Activated CD4-positive, alpha-beta T cell treated with anti-CD3 and anti-CD28 coated beads, Interleukin-2, amount 50 U/mL, for 48 hours (primary cell): ENCODE measurements at places on chromosomes 11 and 22.

GRCh38 chr11:18145025-18145424, 12.7 kb downstream of the MRGPRX3 start:
- DNase-seq: no peak

DNA sequence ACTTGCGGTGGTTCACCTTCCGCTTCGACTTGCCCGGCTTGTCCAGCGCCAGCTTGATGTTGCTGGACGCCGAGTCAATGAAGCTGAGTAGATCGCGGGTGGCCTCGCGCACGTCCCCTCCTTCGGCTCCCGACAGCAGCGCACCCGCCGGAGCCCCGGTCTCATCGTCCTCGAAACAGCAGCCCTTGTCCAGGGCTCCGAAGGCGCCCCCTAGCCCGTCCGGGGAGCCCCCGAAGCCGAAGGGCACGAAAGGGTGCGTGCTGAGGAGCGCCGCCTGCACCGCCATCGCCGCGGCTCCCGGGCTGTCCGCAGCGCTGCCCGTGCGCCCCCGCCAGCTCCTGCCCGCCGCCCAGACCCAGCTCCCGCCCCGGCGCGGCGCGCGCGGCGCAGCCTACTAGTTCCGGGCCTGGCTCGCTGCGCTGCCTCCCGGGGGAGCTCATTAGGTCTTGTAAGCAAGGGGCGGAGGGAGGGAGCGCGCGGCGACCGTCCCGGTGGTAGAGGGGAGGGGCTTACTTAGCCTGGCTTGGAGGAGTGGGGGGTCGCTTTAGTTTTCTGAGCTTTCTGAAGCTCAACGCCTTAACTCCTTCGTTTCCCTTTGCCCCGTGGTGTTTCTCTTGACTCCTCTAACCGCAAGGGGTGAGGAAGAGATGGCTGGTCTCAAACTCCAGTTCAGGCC, at the start of gene FAM181B:
TSS of gene FAM181B (minus strand) at position 421 of the 676 bp plus-strand sequence. CDS start at position 286, 135 bp downstream.
- peak; percentile 33 for DNase-seq

DNA sequence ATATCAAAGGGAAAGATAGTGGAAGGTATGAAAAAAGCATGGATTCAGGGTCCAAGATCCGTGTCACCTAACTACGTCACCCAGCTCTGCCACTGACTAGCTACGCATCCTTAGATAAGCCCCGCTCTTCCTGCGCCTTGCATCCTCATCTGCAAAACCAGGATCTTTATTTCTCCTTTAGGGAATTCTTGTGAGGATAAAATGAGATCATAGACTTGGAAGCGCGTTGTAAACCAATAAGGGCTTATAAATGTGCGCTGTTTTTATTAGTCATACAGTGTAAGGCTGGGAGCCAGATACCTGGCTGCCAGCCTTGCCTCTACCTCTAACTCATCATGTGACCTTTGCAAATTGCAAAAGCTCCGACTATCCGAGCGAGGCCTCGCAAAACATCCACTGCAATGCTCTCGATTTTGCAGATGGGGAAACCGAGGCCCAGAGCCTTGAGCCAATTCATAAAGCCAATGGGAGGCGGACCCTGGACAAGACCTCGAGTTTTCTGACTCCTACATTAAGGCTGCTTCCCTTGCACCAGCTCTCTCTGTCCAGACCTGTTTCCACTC, 753 bp downstream of the PRPF19 start:
- peak; percentile 17 for DNase-seq

GRCh38 chr11:92308366-92308765, 83.7 kb downstream of the FAT3 start:
- DNase-seq: no peak

GRCh38 chr11:71268706-71269321, 16.4 kb upstream of the SHANK2 start:
- DNase-seq: no peak

GRCh38 chr11:108851781-108852180, 186.9 kb downstream of the DDX10 start:
- no peak for DNase-seq

- no peak for DNase-seq
These were observed 9.3 kb upstream of the GLB1L3 start for GRCh38 chr11:134266841-134267251.

GRCh38 chr22:38572065-38572464, 2.1 kb upstream of the DMC1 start:
- DNase-seq: peak; percentile 28

GRCh38 chr22:41324821-41325528, 23.6 kb downstream of the ZC3H7B start:
- DNase-seq: no peak

DNA sequence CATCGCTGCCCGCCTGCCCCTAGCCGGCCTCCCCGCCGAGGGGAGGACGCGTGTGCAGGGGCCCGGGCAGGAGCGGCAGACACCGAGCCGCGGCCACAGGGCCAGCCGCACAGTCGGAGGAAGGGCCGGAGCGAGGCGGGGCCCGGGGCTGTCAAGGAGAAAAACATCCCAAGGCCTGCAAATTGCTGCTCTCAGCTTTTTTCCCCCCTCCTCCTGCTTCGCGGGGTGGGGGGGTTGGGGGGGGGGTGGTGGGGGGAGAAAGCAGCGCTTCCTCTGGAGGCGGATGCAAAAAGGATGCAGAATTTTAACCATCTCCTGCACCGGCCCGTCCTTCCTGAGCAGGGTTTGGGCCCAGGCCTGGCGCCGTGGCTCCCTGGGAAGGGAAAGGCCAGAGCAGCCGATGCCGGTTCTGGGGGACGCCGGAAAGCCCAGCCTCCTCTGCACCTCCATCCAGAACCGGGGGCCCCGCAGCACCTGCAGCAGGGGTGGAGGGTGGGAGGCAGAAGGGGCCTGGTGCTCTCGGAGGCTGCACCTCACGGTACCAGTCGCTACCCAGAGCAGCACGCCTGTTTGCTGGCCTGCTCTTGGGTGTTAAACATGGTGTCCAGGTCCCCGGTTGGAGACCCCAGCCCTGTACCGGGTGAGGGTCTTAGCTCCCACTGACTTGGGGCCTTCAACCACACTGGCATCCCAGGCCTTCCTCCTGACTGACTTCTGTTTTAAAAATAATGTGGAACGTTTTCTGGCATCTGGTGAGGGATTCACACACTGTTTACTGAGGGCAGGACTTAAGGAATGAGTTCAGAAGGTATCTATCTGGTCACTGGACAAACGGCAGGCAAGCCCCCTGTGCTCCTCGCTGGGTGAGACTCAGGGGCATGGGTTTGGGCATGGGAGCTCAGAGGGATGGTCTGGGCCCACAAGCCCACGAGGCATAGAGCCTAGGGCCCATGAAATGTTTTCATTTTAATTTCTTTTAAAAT, 77.4 kb upstream of the WNT7B start:
- peak; percentile 51 for DNase-seq

DNA sequence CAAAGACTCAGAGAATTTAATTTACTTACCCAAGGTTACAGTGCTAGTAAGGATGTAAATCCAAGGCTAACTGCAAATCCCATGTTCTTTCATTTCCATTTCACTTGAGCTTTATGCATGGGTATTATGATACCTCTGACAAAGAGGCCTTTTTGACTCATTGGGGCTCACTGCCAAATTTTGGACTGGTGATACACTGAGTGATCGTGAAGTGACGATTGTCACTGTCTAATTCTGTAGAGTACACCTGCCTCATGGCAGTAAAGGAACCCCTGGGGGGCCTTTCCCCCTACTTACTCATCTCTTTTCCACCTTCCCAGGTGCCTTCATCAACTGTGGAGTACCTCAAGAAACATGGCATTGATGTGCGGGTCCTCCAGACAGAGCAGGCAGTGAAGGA, 50.9 kb downstream of the AAMDC start:
- no peak for DNase-seq

DNA sequence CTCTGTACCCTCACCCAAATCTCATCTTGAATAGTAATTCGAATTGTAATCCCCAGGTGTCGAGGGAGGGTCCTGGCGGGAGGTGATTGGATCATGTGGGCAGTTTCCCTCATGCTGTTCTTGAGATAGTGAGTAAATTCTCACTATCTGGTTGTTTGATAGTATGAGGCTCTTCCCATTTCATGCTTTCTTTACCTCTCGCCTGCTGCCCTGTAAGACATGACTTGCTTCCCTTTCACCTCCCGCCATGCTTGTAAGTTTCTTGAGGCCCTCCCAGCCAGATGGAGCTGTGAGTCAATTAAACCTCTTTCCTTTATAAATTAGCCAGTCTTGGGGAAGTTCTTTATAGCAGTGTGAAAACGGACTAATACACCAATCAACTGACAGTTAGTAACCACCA, 60.1 kb downstream of the FAM76B start:
- no peak for DNase-seq

DNA sequence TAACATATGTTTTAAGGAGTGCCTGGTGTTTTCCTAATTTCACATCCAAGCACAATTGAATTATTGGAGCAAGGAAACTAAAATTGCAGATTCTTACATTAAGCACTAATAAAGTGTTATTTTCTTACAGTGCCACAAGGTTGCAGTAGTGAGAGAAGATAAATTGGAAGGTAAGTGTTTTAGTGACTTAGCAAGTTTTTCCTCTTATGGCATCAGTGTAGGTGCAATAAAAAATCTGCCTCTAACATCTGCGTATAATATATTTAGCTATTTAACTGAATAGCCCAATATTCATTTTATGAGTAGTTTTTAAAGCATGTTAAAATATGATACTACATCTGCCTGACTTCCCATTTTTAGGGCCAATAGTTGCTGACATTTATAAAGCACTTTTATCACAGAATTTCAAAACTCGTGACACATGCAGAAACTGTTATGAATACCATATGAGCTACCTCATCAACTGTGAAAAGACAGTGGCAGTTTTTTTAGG, 19.0 kb downstream of the POLD3 start:
- DNase-seq: no peak
